ENCODE measurements at places on chromosomes 11 and 22.
A peak's percentile ranks its signal among the peaks of the same experiment; 100 is the strongest.

DNA sequence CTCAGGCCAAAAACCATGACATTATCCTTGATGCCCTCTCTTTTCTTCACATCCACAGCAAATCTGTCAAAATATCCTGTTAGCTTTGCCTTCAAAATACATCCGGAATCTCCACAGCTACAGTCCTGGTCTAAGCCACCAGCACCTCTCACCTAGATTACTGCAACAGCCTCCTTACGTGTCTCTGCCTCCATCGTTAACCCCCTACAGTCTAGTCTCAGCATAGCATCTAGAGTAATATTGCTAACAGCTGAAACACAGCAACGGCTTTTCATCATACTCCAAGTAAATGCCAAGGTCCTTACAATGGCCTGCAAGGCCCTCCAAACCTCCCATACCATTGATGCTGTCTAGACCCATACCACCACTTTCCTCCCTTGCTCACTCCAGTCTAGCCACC lies 4.4 kb downstream of the TSG101 start:
- DNase-seq: peak; percentile 0

- no peak for DNase-seq
Observed at GRCh38 chr22:45670981-45671782, 452 bp upstream of the ATXN10 start.

GRCh38 chr22:39206491-39206890 lies 38.3 kb downstream of the PDGFB start:
- no peak for DNase-seq

GRCh38 chr22:17085277-17086181 lies 729 bp downstream of the IL17RA start:
- no peak for DNase-seq

GRCh38 chr11:75673977-75674582 lies 5.2 kb upstream of the MAP6 start:
- peak; percentile 54 for DNase-seq

DNA sequence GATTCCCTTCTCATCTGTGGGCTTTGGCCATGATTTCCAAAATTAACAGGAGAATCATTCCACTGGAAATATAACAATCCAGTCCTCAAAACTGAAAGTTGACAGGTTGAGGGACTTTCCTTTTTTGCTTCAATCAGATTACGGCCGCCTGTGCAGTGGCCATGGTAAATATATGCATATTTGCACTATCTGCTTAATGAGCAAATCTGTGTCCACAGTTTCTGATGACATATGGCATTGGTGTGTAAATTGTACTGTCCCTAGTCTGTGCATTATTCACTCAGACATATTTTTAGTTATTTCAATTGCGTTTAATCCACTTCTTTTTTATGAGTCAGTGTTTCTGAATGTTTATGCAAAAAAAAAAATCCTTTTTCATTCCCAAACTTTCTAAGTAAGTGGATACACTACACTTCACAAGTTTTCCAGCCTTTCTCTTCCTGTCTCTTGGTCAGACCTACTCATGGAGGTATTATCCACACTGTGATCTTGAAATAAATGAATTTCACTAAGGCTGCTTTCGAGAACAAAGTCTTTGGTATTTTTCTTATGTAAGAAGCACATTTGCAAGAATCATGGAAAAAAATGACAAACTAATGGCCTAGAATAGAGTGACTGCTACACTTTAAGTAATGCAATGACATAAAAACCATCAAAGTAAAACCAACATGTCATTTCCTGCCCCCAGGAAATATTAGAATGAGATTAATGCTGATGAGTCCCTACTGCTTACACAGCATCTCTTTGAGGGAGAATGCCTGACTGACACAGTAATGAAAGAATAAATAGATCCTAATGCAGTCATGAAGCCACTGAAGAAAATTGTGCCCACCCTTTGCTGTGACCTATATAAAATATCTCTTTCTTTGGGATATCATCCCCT lies 76.4 kb upstream of the MTNR1B start:
- no peak for DNase-seq

GRCh38 chr11:94030059-94030458 lies 8.9 kb downstream of the HEPHL1 start:
- DNase-seq: no peak

- no peak for DNase-seq
Observed at GRCh38 chr11:2863276-2863618, 22.3 kb downstream of the CDKN1C start.

Data from LHCN-M2 (cell line).